Thoracic aorta (tissue), 2 donors: ENCODE measurements at places on chromosomes 13 and 19.

- DNase-seq, result no peak
Measured at GRCh38 chr19:18833141-18833476, 1.4 kb downstream of the UPF1 start.

DNA sequence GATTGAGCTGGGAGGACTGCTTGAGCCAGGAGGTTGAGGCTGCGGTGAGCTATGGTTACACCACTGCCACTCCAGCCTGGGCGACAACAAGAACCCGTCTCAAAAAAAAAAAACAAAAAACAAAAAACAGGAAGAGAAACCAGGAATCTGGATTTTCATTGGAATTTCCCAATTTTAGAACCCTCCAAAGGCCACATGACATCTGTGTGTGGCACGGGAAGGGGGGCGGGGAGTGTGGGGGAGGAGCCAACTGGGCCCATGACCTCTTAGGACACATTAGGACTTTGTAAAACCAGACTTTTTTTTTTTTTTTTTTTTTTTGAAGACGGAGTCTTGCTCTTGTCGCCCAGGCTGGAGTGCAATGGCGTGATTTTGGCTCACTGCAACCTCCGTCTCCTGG is 21.2 kb upstream of the MYDGF start:
- DNase-seq, result no peak

GRCh38 chr13:27026396-27026795 is 145.2 kb downstream of the USP12 start:
- DNase-seq, result no peak

DNA sequence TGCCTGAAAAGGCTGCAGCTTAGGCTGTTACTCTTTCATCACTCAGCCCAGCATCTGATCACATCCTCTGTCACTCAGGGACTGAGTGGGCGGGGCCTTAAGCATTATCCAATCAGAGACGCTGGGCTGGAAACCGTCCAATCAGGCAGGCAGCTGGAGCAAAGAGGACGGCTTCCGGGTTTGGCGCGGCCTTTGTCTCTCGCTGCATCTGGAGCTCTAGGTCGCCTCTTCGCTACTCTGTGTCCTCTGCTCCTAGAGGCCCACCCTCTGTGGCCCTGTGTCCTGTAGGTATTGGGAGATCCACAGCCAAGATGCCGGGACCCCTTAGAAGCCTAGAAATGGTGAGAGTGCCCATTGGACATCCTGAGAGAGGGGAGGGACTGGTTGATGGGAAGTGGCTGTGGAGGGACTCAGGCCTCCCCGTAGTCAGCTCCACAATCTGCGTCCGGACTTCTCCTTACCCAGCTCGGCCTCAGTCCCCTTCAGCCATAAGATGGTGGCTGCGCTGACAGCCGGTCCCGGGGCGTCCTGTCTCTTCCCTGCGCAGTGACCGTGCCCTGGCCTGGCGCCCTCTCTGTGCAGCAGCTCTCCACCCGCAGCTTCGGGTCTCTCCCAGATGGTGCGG is at the start of gene ZNF486:
ZNF486 (plus strand) TSS at position 195 of the 625 bp plus-strand sequence; CDS start at position 312, 117 bp downstream.
- DNase-seq, result peak; percentile 97

- no peak for DNase-seq
Measured at GRCh38 chr13:73142071-73142470, 83.3 kb downstream of the KLF5 start.

GRCh38 chr13:31199849-31200636 is at the start of gene B3GLCT:
B3GLCT (plus strand) TSS chr13:31199975; CDS start chr13:31200085, 110 bp downstream.
- no peak for DNase-seq

- peak; percentile 47 for DNase-seq
Measured at GRCh38 chr19:8240274-8241229, 31.4 kb downstream of the CERS4 start.

GRCh38 chr13:37457612-37458011 is 141.0 kb downstream of the POSTN start:
- no peak for DNase-seq

DNA sequence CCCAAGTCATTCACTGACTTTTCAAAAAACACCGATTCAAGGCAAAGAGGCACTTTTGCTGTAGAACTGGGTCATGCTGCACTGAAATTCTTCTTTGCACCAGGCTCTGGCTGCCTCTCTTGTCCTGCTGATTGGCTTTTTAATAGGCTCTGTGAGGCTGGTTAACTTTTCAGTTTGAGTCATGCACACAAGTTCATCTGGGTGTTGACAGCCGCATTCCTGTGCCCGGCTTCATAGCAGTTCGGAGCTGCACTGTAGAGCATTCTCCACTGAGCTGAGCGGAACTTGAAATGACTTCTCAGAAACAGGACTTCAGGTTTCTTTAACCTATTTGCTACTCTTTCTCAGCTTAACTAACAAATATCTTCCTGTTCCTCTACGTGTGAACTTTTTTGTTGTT is 978.3 kb downstream of the UQCRFS1 start:
- no peak for DNase-seq

- DNase-seq, result no peak
Measured at GRCh38 chr13:75637181-75637750, 1.1 kb downstream of the LMO7 start.
